ENCODE measurements at places on chromosomes 7 and 10.

DNA sequence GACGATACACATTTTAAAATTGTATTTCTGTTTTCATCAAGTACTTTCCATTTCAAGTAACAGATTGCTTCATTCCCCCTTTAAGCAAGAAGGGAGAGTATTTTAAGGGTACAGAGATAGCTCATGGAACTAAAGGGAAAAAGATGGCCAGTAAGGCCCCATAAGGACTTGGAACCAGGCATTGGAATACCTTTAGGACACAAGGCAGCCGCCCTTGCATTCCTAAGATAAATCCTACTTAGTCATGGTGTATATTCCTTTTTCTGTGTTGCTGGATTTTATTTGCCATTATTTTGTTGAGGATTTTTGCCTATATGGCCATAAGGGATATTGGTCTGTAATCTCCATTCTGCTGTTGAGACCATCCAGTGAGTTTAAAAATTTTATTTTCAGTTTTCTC is 49.2 kb downstream of the BTRC start:
- no peak for DNase-seq

- peak; percentile 6 for DNase-seq
Observed at GRCh38 chr10:101602761-101603398, 14.8 kb downstream of the DPCD start.

DNA sequence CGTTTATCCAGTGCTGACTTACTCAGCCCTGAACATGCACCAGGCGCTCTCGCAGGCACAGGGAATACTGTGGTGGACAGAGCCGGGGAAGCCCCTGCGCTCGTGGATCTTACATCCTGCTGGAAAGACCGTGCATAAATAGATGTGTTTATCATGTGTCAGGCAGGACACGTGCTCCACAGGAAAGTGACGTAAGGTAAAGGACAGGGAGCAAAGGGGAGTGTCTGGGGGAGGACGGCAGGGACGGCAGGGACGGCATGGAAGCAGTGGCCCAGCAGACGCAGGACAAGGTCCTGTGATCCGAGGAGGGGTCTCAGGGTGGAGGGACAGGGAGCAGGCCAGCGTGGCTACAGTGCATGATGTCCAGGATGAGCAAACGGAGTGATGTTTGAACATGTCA is 410.5 kb downstream of the PAXIP1 start:
- DNase-seq, result no peak

- no peak for DNase-seq
Observed at GRCh38 chr7:116210345-116211005, at the start of gene TES. TES (plus strand) TSS chr7:116210539; CDS start chr7:116210708, 169 bp downstream.

DNA sequence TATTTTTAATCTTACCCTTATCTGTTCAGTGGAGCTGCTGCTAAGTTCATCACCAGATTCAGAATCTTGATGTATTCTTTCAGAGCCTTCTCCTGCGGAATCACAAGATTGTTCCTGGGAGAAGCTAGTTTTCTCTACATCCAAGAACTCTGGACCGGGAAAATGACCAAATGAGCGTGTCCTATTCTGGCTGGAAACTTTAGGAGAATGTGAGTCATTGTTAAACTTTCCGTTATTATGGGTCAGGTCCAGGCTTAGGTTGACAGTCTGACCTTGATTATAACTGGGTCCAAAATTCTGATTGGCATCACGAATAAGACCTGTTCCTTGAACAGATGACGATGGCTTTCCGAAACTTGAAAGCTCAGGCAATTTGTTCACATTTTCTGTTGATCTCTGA is 20.5 kb downstream of the ARHGAP12 start:
- DNase-seq, result no peak

GRCh38 chr10:101311185-101312066 is 42.5 kb upstream of the BTRC start:
- no peak for DNase-seq

DNA sequence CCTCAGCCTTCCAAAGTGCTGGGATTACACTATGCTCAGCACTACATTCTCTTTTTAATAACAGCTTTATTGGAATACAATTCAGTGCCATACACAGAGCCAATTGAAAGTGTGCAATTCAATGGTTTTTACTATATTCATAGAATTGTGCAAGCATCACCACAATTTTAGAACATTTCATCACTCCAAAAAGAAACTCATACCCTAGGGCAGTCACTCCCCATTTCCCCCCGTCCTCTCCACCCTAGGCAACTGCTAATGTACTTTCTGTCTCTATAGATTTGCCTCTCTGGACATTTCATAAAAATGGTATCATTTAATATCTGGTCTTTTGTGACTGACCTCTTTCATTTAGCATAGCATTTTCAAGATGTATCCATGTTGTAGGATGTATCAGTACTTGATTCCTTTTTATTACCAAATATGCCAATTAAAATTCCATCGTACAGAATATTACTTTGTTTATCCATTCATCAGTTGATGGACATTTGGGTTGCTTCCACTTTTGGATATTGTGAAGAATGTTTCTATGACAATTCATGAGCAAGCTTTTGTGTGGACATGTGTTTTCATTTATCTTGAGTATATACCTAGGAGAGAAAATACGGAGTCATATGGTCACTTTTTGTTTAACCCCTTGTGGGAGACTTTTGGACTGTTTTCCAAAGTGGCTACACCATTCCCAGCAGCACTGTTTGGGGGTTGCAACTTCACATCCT is 6.3 kb upstream of the XPNPEP1 start:
- DNase-seq, result no peak

DNA sequence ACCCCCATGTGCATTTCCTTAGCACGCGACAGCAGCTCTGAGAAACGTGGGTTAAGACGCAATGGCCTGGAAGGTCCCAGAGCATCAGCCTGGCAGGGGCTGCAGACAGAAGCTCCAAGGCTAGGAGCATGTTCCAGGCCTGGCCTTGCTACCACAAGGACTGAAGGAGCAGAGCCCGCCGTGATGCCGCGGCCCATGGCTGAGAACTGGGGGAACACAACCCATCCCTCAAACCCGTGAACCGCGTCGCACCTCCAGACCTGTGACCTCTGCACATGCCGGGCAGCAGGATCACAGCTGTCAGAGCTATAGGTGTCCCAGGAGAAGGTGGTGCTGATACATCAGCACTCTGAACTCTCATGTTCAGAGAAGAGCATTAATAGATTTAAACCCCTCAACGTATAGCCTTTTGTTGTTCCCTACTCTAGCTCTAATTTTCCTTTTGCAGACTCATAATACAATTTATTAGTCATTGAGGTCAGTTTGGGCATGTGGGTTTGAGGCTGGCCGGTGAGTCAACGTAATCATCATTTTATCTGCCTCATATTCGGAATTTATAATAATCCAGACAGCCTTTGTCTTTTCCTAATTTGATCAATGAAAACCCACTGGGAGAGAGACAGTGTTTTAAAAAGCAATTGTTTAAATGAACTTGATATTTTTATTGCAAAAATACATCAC is 222.5 kb upstream of the TCERG1L start:
- no peak for DNase-seq

DNA sequence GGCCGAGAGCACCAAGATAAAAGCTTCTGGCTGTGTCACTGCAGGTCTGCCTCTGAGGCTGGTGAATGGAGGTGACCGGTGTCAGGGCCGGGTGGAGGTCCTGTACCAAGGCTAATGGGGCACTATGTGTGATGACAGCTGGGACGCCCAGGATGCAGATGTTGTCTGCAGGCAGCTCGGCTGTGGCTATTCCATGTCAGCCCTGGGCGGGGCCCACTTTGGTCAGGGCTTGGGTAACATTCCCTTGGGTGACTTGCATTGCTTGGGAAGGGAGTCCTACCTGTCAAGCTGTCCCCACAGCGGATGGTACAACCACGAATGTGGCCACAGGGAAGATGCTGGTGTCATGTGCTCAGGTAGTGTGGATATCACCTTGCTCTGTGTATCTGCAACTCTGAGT is 8.0 kb downstream of the DMBT1 start:
- no peak for DNase-seq

GRCh38 chr7:149868623-149869290 is 5.0 kb upstream of the ATP6V0E2 start:
- DNase-seq, result no peak

DNA sequence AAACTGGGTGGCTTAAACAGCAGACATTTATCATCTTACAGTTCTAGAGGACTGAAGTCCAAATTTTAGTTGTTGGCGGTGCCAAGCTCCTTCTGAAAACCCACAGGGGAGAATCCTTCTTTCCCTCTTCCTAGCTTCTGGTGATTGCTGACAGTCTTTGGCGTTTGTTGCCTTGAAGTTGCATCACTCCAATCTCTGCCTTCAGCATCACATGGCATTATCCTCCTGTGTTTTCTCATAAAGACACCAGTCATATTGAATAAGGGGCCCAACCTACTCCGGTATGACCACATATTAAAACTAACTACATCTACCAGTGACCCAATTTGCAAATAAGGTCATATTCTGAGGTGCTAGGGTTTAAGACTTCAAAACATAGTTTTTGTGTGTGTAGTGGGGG is 472.1 kb upstream of the IGFBP3 start:
- no peak for DNase-seq

GRCh38 chr7:5296611-5297226 is 14.0 kb downstream of the SLC29A4 start:
- no peak for DNase-seq

DNA sequence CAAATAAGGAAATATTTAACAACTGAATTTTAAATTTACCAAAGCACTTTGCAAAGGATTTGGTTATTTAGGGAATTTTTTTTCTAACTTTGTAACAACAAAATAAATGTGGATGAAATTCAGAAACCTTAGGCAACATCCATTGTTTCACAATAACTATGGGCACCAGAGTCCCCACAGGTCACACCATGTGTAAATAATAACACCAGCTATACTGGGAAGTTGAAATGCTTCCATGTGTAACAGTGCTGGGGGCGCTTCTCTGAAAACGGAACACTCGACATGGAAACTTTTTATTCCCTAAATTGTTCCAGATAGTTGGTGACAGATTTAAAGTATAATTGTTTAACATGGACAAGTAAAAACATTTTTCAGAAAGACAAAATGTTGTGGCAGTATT is 818.6 kb downstream of the TNS3 start:
- DNase-seq, result no peak

DNA sequence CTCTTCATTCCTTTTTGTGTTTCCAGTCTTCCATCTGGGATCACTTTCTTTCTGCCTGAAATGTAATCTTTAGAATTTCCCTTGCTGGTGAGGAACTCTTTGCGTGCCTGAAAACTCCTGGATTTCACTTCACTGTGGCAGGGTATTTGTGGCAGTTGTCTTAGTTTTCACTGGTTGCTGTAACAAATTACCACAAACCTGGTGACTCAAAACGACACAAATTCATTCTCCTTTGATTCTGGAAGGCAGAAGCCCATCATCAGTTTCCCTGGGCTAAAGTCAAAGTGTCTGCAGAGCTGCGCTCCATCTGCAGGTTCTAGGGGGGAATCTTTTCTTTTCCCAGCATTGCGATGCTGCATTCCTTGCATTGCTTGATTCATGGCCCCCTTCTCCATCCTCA is 109.3 kb downstream of the RBM20 start:
- no peak for DNase-seq

GRCh38 chr10:96136810-96137209 is 6.7 kb downstream of the ZNF518A start:
- DNase-seq, result no peak

GRCh38 chr7:105782391-105783042 is 93.9 kb downstream of the ATXN7L1 start:
- no peak for DNase-seq

DNA sequence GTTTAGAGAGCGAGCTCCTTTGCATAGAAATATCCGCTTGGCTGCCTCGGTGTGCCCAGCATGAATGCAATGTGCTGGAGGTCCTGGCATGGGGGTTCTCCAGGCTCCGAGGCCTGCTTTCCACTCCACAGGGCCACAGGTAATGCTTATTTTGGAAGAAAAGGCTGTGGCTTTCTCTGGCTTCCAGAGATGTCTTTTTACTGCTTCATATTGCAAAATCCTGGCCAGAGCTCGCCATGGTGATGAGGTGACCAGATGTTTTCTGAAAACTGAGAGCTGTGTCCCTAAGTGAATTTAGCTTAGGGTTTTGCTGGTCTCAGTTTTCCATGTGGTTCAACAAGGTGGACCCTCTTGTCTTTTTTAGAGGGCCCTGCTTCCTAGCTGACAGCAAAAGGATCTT is 65.2 kb downstream of the BMPER start:
- DNase-seq, result no peak

DNA sequence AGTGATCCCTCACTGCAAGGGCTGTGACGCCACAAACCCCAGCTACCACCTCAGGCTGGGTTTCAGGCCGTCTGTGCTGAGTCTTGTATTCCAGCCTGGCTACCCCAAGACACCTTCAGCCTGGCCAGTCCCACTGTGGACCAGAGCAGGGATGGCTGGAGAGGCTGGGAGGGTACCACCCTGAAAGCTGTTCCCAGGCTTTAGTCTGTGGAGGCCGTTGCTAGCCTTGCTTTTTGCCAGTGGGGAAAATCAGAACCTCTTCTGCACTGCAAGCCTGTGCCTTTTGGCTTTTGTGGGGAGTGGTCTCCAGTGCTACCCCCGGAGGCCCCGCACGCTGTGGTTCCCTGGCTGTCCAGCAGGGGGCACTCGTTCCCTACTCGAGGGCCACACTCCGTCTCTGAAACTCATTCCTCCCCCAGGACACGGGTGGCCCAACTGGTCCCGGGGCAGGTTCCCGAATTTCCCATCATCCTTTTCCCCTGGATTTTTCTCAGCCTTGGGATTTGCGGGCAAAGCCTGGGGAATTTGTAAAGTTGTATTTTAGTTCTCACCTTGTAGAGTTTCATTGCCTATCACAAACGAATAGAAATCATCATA is 128.4 kb upstream of the BTBD16 start:
- DNase-seq, result no peak

DNA sequence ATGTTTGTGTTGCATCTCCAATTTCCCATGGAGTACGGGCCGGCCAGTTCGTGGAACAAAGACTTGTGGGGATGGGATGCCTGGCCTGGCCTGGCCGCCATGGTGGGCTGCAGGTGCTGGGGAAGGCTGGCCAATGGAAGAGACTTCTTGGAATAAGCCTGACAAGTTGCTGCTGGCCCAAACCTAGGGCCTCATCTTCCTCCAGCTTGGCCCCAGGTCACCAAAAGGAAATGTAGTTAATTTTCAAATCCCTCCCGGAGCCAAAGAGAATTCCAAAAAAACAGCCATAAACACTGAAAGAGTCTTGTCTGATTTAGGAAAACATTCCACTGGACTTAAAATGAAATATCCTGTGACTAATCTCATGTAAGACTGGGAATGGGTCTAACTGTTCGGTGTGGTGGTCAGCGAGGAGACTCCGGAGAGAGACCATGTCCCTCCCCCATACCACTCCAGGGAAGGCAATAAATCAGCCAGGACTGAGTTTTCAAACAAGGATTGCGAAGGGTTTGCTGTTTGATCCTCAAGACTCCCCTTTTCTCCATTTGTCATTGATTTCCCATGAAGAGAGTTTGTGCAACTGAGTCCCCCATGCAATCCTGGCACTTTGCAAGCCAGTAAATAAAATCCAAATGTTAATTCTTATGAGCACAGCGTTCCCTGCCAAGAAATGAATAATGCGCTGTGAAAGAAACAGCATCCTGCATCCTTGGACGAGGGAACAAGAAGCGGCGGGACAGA is 128.7 kb upstream of the HABP2 start:
- DNase-seq, result no peak

- no peak for DNase-seq
Observed at GRCh38 chr7:88346357-88346756, 39.7 kb upstream of the STEAP4 start.

- DNase-seq, result no peak
Observed at GRCh38 chr10:17668435-17669184, 24.7 kb downstream of the STAM start.

GRCh38 chr10:43343126-43343525 is 28.3 kb upstream of the FXYD4 start:
- DNase-seq, result no peak

Measured in SIG-M5 (cell line).